ENCODE measurements at places on chromosomes 5 and 9.

GRCh38 chr5:83162601-83163000, 85.3 kb downstream of the XRCC4 start:
- no peak for DNase-seq

DNA sequence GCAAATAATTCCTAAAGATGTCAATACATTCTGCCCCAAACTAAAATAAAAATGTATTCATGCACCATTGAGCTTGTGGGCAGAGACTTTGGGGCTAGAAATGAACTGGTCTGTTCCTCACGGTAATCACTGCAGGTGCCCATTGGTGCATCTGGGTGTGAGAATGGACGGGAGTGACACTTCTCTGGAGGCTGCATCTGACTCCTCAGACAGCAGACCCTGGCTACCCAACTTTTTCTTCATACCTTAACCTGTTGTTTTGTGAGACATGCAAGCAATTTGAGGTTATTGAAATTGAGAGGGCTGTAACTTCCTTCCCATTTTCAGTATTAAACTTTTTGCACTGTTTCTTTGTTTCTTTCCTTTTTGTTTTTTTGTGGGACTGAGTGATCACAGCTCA, 333.4 kb downstream of the ICE1 start:
- no peak for DNase-seq

DNA sequence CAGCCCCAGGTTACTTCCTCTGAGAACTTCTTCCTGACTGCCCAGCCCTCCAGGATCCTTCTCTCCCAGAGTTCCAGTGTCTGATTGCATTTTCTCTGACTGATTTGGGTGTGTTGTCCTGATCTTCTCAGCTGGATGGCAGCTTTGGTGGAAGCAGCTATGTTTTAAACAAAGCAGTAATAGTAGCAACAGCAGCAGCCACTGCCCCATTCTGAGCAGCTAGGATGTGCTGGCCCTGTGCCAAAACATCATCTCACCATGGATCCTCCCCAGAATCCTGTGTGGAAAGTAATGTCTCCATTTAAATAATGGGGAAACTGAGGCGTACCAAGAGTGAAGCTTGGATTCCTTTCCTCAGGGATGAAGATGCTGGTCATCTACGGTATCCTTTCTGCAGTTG, 46.4 kb upstream of the PSD2 start:
- no peak for DNase-seq

GRCh38 chr5:95669540-95669939, 13.3 kb downstream of the SPATA9 start:
- DNase-seq: no peak

DNA sequence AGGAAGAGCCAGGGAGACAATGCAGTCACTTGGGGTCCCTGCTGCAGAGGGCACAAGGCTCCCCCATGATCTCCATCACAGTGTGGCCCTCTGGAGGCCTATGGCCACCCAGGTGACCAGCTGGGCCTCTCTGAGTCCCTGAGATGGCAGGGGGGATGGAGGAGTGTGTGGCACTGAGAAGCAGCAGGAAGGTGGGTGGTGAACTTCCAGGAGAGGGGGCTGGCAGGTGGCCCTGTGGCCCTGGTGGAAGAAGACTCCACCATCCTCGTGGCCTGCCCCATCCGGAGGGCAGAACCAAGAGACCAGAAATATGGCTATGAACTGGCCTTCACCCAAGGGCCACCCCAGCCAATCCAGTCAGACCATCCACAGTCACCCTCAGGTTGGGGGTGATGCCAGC, 31.7 kb upstream of the AFAP1L1 start:
- DNase-seq: no peak

DNA sequence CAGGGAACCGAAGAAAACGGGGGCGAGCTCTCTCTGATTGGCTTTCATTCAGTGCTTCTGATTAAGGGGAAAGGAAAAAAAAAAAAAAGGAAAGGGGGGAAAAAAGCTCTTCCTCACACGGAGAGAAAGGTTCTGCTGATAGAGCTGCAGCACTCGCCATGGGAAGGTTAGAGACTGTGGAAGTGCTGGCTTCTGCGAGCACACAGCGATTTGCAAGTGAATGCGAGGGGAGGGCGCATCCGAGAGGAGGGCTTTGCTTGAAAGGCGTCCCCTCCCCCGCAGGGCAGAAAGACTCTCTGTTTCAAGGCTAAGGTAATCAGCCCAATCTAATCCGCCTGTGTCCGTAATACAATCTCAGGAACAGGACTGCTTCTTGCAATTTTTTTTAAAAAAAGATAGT, at the start of gene CDH10:
Gene CDH10, minus strand, starts transcription at position 218 of the 400 bp plus-strand sequence. CDS start 51,488 bp downstream, outside the sequence.
- no peak for DNase-seq

DNA sequence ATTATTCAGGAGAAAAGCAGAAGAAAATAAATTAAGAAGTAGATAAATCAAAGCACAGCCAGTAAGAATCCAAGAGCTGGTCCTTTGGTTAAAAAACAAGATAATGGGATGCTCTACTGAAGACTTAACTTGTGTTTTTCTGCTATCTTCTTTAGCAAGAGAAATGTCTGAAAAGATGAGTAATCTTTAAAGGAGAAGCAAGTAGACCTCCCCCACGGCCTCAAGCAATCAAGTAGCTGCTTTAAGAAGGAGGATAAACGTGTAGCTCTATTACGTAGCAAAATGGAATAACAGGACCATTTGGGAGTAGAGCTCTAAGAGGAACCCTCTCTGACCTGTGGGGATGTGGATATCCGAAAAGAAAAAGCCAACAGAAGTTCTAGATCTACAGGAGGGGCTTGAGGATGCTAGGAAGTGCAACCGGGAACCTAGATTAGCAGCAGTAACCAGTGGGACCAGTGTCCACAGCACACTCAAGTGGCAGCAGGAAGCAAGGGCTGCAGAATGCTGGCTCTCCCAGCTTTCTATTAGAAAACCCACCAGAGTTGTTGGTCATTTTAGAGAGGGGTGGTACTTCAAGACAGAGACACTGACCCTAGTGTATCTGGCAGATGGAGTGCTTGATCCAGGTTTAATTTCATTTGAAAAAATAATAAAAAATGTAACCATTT, 185.4 kb downstream of the GABBR2 start:
- no peak for DNase-seq

GRCh38 chr5:8892926-8893325, 652.9 kb downstream of the SEMA5A start:
- no peak for DNase-seq

DNA sequence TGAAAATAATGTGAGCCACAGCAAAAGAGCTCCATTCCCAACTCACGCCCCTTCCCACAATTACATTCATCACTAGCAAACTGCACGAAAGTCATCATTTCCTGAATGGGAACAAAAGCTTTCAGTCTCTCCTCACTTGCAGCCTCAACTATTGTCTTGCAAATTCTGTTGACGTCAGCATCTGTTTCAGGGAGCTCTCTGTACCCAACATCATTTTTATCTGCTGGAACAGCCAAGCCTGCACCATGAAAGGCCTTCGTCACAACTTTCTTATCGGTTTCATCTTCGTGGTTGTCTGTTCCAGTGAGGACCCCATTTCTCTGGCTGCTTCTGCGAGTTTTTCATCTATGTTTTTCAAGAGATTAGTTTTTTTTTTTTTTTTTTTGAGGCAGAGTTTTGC, 14.3 kb upstream of the RNF130 start:
- DNase-seq: no peak

GRCh38 chr5:140145818-140146522, 20.2 kb downstream of the IGIP start:
- peak; percentile 38 for DNase-seq

DNA sequence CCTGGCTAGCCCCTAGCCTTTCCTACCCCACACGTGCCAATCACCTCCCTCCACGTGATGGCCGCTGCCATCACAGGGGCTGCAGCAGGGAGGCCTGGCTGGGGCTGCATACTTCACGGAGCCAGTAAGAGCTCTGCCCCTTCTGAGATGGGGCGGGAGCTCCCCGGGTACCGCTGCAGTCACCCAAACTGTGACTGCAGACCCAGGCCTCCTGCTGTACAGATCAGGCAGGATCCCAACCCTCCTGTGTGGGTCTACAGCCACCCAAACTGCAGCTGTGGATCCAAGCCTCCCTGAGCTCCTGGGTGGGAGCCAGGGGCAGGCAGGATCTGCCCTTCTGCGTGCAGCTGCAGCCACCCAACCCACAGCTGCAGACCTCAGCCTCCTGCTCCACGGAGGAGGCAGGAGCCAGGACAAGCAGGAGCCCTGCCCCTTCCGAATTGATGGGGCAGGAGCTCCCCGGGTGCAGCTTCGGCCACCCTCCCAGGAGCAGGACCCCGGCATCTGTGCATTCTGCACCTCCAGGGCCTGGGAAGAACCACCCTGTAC, 3.2 kb upstream of the BTNL9 start:
- DNase-seq: no peak

DNA sequence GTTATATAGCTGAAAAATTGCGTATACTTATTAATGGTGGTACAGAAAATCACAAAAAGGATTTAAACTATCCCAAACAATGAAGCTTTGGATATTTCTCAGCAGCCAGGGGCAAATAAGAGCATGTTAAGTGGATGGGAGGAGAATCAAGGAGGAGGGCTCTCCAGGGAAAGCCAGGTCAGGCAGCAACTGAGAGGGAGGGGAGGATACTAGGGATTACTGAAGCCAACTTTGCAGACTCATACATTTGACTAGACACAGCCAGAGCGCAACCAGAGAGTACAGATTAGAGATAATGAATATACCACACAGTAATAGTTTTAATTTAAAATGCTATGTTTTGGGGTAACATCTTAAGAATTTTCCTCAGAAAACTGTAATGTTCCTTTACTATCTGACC, 360.2 kb downstream of the HCN1 start:
- no peak for DNase-seq

GRCh38 chr5:168947212-168947868, 353.6 kb downstream of the SLIT3 start:
- DNase-seq: no peak

DNA sequence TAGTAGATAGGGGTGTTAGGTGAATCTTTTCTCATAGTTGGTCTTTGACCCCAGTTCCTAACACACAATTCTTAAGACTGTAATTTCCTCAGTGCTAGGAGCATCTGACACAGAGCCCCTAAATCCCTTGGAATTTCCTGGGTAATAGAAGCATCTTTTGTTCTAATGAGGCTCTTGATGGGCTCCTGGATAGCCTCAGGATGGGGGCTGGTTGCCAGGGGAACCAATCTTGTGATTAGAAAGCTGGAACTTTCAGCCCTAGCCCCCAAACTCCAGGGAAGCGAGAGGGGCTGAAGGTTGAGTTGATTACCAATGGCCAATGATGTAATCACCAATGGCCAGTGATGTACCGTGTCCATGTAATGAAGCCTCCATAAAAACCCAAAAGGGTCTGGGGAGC, 44.5 kb downstream of the CCDC125 start:
- DNase-seq: no peak

DNA sequence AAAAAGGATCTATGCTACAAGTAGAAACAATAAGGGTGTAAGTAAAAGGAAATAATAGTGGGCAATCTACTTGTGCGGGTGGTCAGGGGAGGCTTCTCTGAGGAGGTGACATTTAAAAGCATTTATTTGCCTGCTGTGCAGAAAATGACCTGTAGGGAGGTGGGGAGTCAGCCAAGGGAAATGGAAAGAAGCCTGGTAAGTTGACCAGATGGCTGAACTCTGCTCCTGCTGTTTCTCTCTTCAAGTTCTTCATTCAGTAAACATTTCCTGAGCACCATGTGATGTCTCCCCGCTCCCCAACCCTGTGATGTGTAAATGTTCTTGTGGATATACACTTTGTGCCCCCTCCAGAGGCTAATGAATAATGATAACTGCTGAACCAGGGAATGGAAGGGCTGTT, 9.9 kb upstream of the SPIN1 start:
- DNase-seq: no peak

DNA sequence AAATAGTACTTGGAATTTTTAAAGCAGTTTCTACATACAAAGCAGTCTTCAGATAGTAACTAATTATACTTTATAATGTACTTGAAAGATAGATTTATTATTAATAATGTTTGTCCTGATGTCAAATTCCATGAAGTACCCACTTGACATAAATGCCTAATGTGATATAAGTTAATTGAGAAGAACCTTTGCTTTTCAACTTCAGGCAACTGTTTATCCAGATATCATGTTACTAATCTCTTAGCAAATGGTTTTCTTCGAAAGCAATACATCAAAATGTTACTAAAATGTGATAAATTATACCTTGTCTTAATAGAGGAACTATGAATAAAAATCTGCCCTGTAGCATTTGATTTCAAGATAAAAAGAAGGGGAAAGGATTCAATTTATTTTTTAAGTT, 146.8 kb upstream of the FBXL17 start:
- DNase-seq: no peak

DNA sequence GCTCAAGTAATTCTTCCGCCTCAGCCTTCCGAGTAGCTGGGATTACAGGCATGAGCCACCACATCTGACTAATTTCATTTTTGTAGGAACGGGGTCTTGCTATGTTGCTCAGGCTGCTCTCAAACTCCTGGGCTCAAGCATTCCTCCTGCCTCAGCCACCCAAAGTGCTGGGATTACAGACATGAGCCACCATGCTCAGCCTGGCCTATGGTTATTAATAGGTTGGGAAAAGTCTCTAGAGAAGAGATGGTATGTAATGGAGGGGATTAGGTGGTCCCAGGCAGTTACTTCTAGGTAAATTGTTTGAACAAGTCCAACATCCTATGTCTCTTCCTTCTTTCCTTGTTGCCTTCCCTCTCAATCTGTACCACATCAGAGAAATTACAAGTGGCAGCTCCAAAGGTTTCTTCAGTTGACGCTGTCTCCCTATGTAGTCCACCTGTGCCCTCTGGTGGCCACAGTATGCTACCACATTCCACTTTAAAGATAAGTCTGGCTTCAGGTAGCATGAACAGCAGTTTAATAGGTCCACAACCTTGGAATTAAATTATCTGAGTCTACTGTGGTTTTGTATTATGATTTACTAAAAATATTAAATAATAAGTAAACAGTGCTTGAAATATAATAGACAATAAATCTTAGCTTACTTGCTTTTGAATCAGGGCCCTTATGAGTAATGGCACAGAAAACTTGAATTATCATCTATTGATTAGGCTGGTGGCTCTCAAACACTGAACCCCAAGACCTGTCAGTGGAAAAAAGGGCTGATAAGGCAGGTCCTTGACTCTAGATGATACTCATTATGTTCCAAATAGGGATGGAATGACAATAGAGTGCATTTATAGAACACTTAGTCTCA, 9.7 kb downstream of the TIGD6 start:
- peak; percentile 39 for DNase-seq

- DNase-seq: no peak
Observed at GRCh38 chr9:3237121-3237520, 288.7 kb downstream of the RFX3 start.

GRCh38 chr5:137613554-137614265, 114.6 kb upstream of the SPOCK1 start:
- DNase-seq: no peak

GRCh38 chr5:154737667-154738320, 17.4 kb upstream of the LARP1 start:
- DNase-seq: no peak

DNA sequence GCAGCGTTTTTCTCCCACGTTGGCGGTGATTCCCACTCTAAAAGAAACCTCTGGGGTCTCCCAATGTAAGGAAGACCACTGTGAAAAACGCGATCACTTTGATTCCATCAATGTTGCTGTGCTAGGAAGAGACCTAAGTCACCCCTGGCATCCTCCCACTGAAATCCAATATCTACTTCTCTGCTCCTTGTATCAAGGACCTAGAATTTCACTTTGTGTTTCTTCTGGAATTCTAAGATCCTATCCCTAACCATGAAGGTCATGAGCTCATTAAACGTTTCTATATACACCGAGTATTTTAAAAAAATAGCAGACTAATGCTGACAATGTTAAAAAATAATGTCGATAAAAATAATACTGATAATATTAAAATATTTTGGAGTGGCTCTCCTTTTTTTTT, 118.8 kb upstream of the MYO10 start:
- no peak for DNase-seq

GRCh38 chr5:149818116-149818515, 88.0 kb downstream of the PPARGC1B start:
- no peak for DNase-seq
